ENCODE measurements at places on chromosomes 11 and 22.

GRCh38 chr11:79150966-79151365, 289.9 kb downstream of the TENM4 start:
- DNase-seq = no peak

- no peak for DNase-seq
These were observed 865.0 kb downstream of the JRKL start for GRCh38 chr11:97254790-97255189.

DNA sequence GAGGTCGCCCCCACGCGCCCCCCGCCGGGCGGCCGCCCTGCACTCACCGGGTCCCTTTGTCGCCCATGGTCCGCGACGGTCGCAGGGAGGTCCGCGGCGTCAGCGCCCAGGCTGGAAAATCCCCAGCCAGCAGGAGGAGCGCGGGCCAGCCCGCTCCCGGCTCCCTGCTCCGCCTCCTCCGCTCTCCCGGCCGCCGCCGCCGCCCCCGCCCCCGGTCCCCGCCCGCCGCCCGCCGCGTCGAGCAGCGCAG, at the start of gene ARRB1:
ARRB1 (minus strand) TSS at position 121 of the 250 bp plus-strand sequence; CDS start at position 67, 54 bp downstream.
- DNase-seq = no peak

DNA sequence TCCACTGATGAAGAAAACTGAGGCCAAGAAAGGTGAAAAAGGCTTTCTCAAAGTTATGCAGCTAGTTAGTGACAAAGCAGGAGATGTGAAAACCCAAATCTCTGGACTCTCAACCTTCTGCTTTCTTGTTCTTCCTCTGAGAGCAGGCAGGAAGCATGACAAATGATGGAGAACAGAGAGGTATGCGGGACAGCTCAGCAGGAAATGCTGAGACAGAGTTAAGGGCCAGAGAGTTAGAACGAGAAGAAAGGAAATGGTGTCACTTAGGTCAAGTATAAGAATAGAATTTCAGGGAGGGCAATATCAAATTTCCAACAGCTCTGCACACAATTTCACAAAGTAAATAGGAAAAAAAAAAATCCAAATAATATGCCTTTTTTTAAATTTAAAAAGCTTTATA, 67.6 kb upstream of the ARHGAP42 start:
- DNase-seq = no peak

DNA sequence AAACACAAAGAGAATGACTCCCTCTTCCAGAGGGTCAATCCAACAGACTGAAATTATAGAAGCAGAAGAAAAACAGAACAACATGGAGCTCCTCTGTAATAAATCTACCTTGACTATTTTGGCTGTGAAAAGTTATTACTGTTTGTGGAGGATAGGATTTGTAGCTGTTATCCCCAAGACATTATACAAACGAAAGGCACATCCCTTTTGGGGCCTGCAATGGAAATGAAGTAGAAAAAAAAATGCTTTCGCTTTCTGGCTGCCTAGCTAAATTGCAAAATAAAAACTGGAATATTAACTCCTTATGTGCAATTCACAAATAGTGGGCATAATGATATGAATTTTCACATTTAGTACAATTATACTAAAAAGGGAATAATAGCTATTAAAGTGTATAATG, 123.8 kb upstream of the CCDC179 start:
- DNase-seq = no peak

DNA sequence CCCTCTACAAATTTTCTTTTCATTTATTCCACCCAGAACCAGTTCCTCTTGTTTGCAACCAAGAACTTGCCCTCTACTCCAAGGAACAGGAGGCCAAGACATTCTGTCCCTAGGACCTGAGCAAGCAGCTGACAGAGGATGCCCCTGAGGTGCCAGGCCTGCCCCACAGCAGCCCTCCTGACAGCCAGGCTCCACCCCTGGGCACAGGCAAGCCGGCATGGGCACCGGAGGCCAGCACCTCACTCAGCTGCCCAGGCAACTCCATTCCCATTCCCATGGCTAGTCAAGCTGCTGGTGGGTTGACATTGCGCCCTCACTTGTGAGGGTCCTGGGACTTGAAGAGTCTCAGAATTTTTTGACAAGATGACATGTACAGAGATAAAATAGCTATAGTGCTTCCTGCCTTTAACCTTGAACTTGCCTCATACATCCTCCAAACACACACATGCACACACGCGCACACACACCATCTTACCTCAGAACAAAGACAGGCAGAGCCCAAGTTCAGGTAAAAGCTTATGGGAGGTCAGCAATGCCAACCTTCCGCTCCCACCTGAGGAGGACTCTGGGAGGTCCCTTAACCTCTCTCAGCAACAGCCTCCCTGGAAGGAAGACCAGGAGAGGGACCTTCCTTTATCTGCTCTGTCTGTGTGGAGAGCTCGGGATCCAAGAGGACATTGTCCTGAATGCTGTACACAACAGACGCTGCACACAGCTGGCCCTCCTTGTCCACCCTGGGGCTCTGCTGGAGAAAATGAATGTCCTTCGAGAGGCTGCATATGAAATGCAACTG, 620.9 kb upstream of the CADM1 start:
- DNase-seq = no peak

- DNase-seq = no peak
These were observed 96.7 kb upstream of the DDI1 start for GRCh38 chr11:103939694-103940093.

- DNase-seq = no peak
These were observed 12.3 kb downstream of the SLC16A8 start for GRCh38 chr22:38071421-38072321.

GRCh38 chr22:39368461-39368911, 18.7 kb downstream of the SYNGR1 start:
- DNase-seq = no peak

- DNase-seq = no peak
These were observed 2.4 kb downstream of the UCP2 start for GRCh38 chr11:73980001-73980961.

DNA sequence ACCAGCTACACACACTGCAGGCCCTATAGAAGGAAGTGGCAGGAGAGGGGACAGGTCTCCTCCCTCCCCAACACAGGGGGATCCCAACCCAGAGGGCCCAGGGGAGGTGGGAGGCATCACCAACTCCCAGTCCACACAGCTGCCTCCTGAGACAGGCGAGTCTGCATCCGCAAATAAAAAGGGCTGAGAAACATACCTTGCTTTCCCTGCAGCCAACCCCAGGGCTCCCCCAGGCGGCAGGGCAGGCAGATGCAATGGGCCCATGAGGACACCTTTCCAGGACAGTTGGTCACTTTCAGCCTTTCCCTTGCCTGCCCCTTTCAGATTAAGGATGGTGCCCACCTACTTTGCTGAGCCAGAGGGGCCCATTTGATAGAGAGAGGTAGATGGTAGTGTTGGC, 180.0 kb downstream of the BRD1 start:
- no peak for DNase-seq

Measured in hypothalamus (tissue), 51 donors.